ENCODE measurements at places on chromosomes 13 and 19.

DNA sequence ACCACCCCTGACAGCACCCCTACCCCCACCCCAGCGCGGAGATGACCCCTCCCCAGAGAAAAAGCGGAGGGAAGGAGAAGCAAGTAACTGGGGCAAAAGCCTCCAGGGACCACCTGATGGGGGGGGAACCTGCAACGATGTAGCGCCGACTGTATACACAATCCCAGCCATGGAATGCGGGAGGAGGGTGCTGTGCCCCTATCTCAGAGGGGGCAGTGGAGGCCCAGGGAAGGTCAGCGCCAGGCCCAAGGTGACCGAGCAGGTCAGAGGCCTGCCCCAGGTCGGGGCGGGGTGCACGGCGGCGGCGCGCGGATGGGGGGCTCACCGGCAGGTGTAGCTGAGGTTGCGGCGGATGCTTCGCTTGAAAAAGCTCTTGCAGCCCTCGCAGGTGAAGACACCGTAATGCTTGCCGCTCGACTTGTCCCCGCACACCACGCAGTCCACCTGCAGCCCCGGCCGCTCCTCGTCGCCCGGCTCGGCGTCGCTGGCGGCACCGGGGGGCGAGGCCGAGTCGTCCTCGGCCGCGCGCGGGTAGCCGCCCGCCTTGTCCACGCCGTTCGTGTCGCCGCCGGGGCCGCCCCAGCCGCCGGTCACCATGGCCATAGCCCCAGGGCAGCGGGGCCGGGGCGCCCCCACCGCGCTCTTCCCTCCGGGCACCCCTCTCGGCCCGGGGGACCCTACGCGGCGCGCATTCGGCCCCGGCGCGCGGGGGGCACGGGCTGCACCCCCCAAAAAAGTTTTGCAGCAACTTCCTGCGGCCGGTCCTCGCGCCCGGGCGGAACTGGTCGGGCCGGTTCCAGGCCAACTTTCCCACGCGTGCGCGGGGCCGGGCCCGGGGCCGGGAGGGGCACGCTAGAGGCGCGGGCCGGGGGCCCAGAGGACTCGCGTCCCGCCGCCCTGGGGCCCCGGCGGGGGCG is 843 bp downstream of the NR2F6 start:
- DNase-seq, result peak; percentile 55

- DNase-seq, result no peak
Measured at GRCh38 chr19:33227242-33227650, 1.6 kb upstream of the SLC7A10 start.

DNA sequence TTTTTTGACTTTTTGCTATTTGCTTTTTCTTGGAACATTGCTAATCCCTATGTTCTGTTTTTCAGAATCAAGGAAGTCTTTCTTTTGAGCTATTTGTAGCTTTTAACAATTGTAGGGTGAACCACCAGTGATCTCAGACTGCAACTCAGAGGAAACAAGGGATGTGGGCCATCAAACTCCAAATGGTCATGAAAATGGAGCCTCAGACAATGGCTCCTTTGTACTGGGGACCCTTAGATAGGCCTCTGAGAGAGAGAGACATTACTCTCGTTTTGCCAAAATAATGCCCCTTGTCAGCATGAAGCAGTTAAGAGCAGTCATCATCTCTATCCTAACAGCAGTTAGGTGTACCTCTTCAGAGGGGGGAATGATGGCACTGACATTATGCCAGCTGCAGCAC is 56.4 kb upstream of the GJB6 start:
- no peak for DNase-seq

DNA sequence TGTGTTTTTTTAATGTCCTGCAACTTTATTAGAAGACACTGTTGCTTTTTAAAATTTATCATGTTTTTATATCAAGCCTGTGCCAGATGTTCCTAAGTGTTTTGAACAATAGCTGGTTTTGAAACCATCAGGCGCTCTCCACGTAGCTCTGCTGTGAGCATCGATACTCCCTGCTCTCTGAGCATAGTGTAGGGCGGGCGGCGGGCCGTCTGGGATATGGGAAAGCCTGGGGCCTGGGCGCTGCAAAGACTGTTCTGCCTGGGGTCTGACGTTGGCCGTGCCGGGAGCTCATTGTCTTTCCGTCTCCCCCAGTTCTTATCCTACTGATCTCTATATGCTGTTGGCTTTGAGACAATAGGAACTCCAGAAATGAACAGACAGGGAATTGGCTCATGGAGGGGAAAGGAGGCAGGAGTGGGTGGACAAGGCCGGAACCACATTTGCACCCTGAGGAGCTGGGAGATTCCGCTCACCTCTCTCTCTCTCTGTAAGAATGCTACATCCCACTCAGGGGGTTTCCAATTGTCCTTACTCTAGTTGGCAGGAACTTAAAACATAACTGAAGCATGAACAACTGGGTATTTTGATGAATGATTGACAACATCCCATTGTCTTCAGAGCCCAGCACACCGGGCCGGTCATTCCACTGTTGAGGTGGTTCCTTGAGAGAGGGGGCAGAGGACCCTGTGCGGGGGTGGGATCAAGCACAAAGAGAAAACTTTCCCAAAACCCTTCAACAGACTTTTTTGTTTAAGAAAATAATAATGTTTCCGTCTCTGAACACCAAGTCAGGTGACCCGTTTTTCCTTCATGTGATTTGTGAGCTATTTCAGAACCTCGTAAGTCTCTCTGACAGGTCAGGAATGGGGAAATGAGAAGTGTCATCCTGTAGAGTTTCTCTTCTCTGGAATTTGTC is 64.7 kb downstream of the COL4A2 start:
- DNase-seq, result no peak

GRCh38 chr13:113105032-113105920 is at the start of gene F7:
Gene F7 (plus strand): TSS chr13:113105791. CDS start chr13:113105842, 51 bp downstream.
- DNase-seq, result no peak

DNA sequence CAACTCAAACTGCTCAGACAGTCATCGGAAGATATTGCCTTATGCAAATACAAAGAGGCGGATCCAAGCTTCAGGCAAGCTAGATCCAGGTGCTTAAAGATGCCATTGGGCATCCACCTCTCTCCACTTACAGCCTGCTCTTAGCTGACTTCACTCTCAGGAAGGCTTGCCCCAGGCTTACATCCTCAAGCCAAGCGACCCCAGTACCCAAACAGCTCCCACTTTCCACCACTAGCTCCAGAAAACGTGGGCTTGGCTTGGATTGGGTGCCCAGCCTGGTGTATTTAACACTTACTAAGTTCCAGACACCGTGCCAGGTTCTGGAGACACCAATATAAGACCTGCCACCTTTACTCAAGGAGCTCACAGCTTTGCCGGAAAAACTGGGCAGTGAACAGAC is 142.1 kb upstream of the VSTM2B start:
- DNase-seq, result no peak

- no peak for DNase-seq
Measured at GRCh38 chr13:44275381-44275780, 98.2 kb upstream of the SERP2 start.

GRCh38 chr19:46296202-46296480 is 701 bp upstream of the HIF3A start:
- DNase-seq, result no peak

DNA sequence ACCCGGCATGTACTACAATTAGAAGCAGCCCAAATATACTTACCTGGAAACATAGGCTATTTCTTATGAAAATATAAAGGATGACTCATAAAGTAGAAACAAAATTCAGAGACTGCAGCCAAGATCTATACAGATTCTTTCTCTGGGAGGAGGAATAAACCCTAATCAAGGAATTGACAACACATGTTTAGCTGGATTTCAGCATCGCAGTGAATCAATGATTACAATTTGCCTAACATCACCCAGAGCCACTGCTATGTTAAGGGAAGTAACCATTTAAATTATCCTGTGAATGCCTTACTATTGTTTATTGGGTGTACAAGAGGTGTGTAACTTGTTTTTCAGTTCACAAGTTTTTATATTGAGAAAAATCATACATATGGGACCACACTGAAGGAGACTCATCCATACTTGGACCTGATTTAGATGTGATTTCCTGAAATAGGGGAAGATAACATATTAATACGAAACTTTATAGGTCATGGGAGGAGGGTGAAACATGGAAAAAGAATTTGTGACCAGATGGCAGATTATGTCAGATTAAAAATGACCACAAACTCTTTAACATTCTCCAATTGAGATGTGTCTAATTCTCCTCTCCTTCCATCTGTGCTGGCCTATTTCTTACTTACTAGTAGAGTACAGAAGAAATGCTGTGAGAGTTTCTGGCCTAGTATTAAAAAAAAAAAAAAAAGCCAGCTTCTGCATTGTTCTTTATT is 1168.4 kb downstream of the SLITRK1 start:
- no peak for DNase-seq

DNA sequence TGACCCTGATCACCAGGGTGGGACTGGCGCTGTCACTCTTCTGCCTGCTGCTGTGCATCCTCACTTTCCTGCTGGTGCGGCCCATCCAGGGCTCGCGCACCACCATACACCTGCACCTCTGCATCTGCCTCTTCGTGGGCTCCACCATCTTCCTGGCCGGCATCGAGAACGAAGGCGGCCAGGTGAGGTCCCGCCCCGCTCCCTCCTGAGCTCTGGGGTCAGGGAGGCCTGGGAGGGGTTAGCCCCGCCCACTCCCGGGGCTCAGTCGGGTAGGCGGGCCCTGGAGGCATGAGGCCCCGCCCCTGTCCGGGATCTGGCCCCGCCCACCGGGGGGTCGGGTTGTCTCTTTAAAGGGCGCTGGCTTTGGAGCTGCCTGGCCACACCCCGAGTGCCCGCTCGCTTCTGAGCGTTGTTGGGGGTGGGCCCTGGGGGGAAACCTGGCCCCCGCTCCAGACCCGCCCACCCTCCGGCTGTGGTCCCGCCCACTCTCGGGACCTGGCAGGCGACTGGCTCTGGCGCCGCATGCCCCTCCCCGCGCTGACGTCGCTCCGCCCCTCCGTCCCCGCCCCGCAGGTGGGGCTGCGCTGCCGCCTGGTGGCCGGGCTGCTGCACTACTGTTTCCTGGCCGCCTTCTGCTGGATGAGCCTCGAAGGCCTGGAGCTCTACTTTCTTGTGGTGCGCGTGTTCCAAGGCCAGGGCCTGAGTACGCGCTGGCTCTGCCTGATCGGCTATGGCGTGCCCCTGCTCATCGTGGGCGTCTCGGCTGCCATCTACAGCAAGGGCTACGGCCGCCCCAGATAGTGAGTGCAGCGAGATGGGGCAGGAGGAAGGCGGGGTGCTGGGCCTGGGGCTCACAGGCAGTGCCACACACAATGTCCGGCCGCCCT is 13.1 kb downstream of the DDX39A start:
- DNase-seq, result peak; percentile 93

- no peak for DNase-seq
Measured at GRCh38 chr13:34020388-34020787, 202.4 kb downstream of the RFC3 start.

GRCh38 chr13:62595976-62596375 is 1180.3 kb upstream of the PCDH20 start:
- DNase-seq, result no peak

GRCh38 chr13:24293746-24294145 is 15.6 kb upstream of the C1QTNF9 start:
- DNase-seq, result no peak

DNA sequence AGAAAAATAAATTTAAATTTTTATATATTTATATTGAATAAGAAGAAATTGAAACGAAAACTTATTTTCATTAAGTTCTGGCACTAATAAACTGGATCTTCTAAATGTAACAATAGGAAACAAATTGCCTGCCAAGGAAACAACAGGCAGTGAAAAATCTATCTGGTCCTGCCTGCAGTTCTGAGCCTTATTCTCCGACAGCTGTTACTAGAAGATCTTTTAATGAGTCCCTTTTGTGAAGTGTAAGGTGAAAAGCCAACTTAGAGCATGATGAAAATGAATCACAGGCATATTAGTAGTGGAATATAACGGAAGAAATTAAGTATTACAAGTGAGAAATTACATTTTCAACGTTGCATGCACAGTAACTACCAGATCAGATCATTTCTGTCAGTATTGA is 1002.7 kb upstream of the PCDH20 start:
- DNase-seq, result no peak

DNA sequence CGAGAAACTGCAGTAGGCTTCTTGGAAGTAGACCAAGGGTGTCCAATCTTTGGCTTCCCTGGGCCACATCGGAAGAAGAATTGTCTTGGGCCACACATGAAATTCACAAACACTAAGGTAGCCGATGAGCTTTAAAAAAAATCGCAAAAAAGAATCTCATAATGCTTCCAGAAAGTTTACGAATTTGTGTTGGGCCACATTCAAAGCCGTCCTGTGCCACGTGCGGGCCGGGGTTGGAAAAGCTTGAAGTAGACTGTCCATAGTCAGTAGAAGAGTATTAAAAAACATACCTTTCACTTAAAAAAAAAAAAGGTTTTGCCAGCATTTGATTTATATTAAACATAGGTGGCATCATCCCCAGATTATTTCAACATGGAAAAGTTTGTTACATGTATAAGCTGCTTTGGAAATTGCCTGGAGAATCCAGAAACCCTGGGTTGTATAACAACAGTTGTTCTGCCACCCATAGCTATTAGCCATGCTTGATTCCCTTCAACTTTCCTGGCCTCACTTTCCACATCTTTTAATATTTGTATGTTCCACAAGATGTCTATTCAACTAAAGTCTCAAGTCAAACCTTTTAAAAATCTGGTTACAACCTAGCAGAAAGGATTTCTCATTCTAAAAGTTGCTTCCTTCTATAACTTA is 1.0 kb downstream of the IFT88 start:
- DNase-seq, result no peak

DNA sequence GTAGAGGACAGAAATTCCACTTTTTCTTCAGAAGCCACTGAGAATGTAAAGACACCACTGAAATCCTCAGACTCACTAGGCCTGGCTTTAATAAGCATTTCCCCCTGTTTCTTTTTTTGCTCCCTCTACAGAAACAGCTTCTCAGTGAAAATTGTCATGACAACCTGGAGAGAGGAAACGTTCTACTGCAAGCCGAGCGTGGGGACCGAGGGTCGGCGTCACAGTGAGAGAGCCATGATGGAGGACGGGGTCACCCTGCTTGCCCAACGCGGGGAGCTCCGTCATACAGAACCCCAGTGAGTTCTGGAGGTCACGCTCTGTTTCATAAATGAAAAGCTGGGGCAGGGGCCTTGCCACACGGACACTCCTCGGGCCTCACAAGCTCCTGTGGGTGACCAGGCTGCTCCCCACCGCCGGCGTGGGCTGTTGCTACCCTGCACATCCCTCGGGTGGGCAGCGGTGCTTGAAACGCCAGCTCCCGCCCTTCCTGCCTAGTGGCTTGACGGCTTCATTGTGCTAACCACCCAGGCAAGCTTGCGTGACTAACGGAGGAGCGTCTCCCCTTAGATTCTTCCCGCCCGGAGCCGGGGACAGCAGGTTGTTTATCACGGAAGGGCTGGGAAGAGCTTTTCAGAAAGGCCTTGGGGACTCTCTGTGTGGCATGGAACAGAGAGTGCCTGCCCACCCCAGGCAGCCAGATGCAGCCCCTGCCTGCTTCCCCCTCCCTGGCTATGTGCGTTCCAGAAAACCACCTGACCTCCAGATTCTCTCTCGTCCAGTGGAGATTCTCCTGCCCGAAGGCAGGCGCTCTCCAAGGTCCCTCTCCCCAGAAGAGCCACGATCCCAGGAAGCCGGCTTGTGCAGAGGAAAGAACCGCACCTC is 153.6 kb downstream of the KATNAL1 start:
- DNase-seq, result no peak
